ENCODE measurements at places on chromosomes 4 and X.

DNA sequence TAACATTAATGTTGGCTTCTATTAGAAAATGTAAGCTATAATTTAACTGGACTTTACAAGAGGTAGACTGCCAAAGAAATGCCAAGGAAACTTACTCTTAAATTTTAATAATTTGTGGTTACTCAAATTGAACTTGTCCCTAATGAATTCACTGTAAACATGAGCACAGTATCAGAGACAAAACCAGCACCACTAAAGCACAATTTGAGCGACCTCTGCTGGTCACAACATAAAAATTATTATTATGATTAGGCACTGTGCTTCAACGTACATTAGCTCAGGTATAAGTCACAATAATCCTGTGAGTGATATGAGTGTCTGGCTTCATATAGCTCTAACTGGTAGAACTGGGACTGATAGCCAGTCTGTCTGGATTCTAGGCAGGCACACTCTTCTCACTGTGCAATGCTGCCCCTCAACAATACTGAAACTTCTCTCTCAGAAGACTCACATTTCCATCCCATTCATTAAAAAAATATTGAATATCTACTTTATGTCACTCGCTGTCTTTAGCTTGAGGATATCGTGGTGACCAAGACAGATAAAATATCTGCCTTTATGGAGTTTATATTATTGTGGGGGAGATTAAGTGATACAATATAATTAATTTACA is 8.0 kb downstream of the NUDT6 start:
- no peak for DNase-seq

DNA sequence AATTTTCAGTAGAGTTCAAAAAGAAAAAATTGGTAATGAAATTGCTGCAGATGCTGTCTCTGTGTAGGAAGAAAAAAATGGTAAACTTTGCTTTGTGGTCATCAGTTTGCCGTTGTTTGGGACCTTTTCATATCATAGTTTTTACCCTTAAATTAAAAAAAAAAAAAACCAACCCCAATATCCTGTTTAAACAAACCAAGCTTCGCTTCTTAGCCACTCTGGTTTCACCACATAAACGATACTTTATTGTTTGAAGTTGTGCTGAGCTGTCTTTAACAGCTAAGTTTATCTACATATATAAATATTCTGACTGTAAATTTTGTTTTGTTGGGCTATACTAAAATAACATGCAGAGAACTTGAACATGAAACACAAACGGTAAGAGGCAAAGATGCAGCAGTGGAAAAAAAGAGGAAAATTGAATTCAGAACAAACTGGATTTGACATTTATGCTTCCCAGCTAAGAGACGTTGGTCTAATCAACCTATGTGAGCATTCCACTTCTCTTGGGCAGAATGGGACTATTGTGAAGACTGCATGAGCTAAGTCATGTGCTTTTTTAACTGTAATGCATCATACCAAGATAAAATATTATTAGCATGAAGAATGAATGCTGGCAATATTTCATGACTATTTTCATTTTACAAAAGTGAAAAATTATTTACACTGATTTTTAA is 15.7 kb upstream of the H2AZ1 start:
- DNase-seq, result no peak

GRCh38 chr4:171928336-171928735 is 115.1 kb downstream of the GALNTL6 start:
- no peak for DNase-seq

GRCh38 chrX:123140454-123140853 is 43.6 kb upstream of the GRIA3 start:
- no peak for DNase-seq

- no peak for DNase-seq
Observed at GRCh38 chrX:37287741-37288444, 61.3 kb upstream of the PRRG1 start.

DNA sequence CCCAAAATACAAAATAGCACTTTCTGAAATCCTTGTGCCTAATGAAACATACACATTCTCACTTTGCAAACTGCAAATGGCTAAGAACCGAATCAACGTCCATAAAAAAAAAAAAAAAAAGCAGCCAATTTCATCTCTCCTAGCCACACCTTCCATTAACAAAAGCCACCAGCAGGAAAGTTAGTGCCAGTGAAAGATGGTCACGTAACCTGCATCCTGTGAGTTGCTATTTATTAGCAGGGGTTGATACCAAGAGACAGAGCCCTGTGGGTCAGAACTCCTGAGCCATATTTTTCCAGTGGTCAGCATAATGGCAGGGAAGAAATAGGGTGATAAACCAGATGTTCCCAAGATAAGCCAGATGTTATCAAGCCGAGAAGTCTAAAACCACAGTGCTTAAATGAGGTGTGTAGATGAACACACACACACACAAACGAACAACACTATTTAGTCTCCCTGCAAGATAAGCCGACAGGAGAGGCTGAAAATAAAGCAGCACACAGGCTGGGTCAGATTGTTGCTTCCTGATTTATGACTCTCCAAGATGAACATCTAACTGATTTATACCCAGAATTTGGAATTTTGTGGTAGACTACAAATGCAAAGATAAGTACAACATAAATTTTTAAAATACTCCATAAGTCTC is 11.5 kb downstream of the PPARGC1A start:
- DNase-seq, result no peak

DNA sequence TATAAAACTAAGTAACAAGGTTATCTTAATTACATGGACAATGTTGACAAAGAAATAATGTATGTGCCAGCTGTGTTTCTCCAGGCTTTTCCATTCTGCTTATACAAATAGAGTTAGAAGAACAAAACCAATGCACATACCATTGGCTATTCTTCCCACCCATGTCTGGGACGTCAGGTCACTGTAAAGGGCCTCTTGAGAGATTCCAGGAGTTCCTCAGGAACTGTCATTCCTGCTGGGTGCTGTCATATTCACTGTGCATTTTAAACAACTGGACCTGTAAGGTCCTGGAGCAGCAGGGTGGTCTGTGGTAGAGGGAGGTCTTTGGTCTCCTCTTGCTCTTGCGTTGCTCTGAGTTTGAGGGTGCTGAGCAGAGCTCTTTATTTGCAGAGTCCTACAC is 74.6 kb upstream of the AP1S2 start:
- no peak for DNase-seq

DNA sequence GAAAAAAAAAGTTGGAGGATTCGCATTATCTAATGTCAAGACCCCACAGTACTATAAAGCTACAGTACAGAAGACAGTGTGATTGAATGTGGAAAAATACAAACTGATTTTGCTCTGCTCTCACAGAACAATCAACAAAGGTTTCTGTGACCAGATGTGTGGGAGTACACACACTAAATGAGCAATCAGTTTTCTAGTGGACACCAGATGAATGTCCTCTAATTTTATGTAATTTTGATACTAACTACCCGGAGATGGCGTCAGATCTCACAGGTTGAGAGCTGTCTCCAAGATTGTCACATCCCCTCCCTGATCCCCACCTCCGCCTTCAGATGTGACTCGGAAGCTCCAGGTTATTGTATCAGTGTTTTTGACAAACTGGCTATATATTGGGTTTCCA is 81.9 kb upstream of the HUWE1 start:
- DNase-seq, result no peak

GRCh38 chr4:26682436-26682835 is 98.6 kb downstream of the TBC1D19 start:
- DNase-seq, result no peak
